ENCODE measurements at places on chromosomes 3 and 15.

- no peak for DNase-seq
Measured at GRCh38 chr15:94674296-94674695, 442.9 kb downstream of the MCTP2 start.

- DNase-seq, result no peak
Measured at GRCh38 chr3:31875437-31875836, 105.6 kb downstream of the OSBPL10 start.

- DNase-seq, result no peak
Measured at GRCh38 chr15:58240191-58240932, 102.2 kb downstream of the AQP9 start.

DNA sequence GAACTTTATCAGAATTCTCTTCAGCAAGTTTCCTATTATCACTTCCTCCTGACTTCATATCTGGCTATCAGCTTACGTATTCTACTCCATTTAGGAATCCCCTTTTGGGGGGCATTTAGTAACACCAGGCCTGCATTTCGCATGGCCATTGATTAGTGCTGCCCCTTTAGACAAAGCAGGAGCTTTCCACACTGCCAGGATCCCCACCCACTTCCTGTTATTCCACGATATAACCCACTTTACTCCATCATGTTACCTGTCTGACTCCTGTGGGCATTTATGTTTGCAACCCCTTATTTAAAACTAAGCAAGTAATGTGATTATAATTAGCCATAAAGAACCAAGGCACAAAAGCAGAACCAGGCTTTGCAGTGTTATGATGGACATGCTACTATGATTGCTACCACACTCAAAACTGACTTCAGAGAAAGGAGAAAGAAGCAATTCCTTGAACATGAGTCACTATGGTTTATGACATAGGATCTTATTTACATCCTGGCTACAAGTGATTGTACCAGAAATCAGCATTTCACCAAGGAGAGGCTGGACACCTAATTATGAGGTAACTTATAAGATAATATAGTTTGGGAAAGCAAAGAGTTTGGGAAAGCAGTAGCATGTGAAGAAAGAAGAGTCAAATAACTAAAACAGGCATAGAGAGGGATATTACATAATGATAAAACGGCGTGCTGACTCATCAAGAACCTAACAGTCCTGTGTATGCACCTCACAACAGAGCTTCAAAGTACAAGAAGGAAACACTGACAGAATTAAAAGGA is 96.3 kb downstream of the IGSF11 start:
- peak; percentile 58 for DNase-seq

- DNase-seq, result peak; percentile 31
Measured at GRCh38 chr3:42755681-42756578, 17.1 kb downstream of the CCDC13 start.

- DNase-seq, result no peak
Measured at GRCh38 chr15:24956111-24956838, 1.5 kb downstream of the SNRPN start.

All from RKO (cell line).